HepG2 (cell line): ENCODE measurements at places on chromosomes 11 and 22. TPM values are rescaled to one million over a fixed set of nuclear protein-coding genes. Genes with fewer than 3 reads are reported as not detected.

IGF2 gene
- total RNA-seq, result 79.1 and 138 TPM in 2 replicates

TRIM29 gene
- total RNA-seq, result 0.84 and 0.86 TPM in 2 replicates

YPEL1 gene
- total RNA-seq, result 0.21 and 0.33 TPM in 2 replicates

TRMT2A gene
- total RNA-seq, result 18.4 and 30.3 TPM in 2 replicates

CATSPERZ gene
- total RNA-seq, result 0.22 and 0.73 TPM in 2 replicates

SLC1A2 gene
- 16.5 and 23.2 TPM in 2 replicates for total RNA-seq

HTR3A gene
- total RNA-seq, result not detected in 2 replicates

JAML gene
- total RNA-seq, result 3.3 and 3.8 TPM in 2 replicates

OR8A1 gene
- total RNA-seq, result not detected in 2 replicates

C11orf42 gene
- not detected in 2 replicates for total RNA-seq

RANBP1 gene
- 492 and 544 TPM in 2 replicates for total RNA-seq

PDHX gene
- 73.8 and 106 TPM in 2 replicates for total RNA-seq

SLCO2B1 gene
- total RNA-seq, result 7.6 and 15.3 TPM in 2 replicates

USP35 gene
- total RNA-seq, result 1.8 and 4.6 TPM in 2 replicates

MIOX gene
- 1.2 and 1.5 TPM in 2 replicates for total RNA-seq

P4HA3 gene
- not detected in 2 replicates for total RNA-seq

OR5AL1 gene
- total RNA-seq, result not detected in 2 replicates

CDC42EP1 gene
- 25.4 and 29.5 TPM in 2 replicates for total RNA-seq

NCAPH2 gene
- 44.1 and 64.4 TPM in 2 replicates for total RNA-seq

OR5T2 gene
- total RNA-seq, result not detected in 2 replicates

NXPE1 gene
- total RNA-seq, result not detected in 2 replicates

KRTAP5-11 gene
- total RNA-seq, result not detected in 2 replicates

LRRC32 gene
- total RNA-seq, result not detected in 2 replicates

MS4A6A gene
- total RNA-seq, result not detected in 2 replicates

CRYBA4 gene
- not detected in 2 replicates for total RNA-seq

NAALAD2 gene
- 5.5 and 8.0 TPM in 2 replicates for total RNA-seq

EXPH5 gene
- 0.02 and 0.15 TPM in 2 replicates for total RNA-seq

ANGPTL5 gene
- total RNA-seq, result not detected in 2 replicates

DNAJB7 gene
- not detected in 2 replicates for total RNA-seq

DCUN1D5 gene
- 46.7 and 57.0 TPM in 2 replicates for total RNA-seq

KIRREL3 gene
- not detected in 2 replicates for total RNA-seq

POU2AF3 gene
- total RNA-seq, result 4.9 and 7.8 TPM in 2 replicates

NPAS4 gene
- total RNA-seq, result not detected in 2 replicates

TMEM191B gene
- total RNA-seq, result 1.4 and 3.0 TPM in 2 replicates

PRG3 gene
- not detected in 2 replicates for total RNA-seq

TMEM9B gene
- total RNA-seq, result 17.4 and 20.8 TPM in 2 replicates

RAG2 gene
- total RNA-seq, result not detected in 2 replicates

KDM4E gene
- not detected in 2 replicates for total RNA-seq

IGSF9B gene
- total RNA-seq, result not detected in 2 replicates

GSTT2 gene
- total RNA-seq, result not detected in 2 replicates

AIFM3 gene
- 11.0 and 15.3 TPM in 2 replicates for total RNA-seq

SPDYC gene
- total RNA-seq, result 0.15 TPM in 1 of 2 replicates, not detected in the other

GLYATL1 gene
- 0.17 TPM in 1 of 2 replicates, not detected in the other for total RNA-seq

SCT gene
- not detected in 2 replicates for total RNA-seq

MS4A6E gene
- not detected in 2 replicates for total RNA-seq

PHOX2A gene
- not detected in 2 replicates for total RNA-seq

LYVE1 gene
- 0.81 and 1.4 TPM in 2 replicates for total RNA-seq

SLC25A45 gene
- total RNA-seq, result 2.1 and 3.4 TPM in 2 replicates

MGAT3 gene
- 0.15 TPM in 1 of 2 replicates, not detected in the other for total RNA-seq

KCNC1 gene
- total RNA-seq, result 0.03 and 0.04 TPM in 2 replicates

GRAMD1B gene
- not detected in 2 replicates for total RNA-seq

GGA1 gene
- total RNA-seq, result 16.0 and 29.1 TPM in 2 replicates

UPK3A gene
- 10.0 and 10.5 TPM in 2 replicates for total RNA-seq

YIF1A gene
- total RNA-seq, result 78.9 and 145 TPM in 2 replicates

RIMBP3C gene
- total RNA-seq, result 0.11 and 0.15 TPM in 2 replicates

SHISAL1 gene
- not detected in 2 replicates for total RNA-seq

LDHAL6A gene
- not detected in 2 replicates for total RNA-seq

PANX2 gene
- 0.15 and 0.58 TPM in 2 replicates for total RNA-seq

TOP3B gene
- total RNA-seq, result 18.2 and 28.5 TPM in 2 replicates
